NCI-H446 (cell line): ENCODE measurements at places on chromosomes 16 and 17.

GRCh38 chr16:47142486-47142820 lies 1.3 kb downstream of the NETO2 start:
- no peak for DNase-seq

- no peak for DNase-seq
Observed at GRCh38 chr17:78019976-78020716, 61.6 kb downstream of the TNRC6C start.

GRCh38 chr16:2597560-2597902 lies 59.7 kb downstream of the PDPK1 start:
- DNase-seq, result no peak

DNA sequence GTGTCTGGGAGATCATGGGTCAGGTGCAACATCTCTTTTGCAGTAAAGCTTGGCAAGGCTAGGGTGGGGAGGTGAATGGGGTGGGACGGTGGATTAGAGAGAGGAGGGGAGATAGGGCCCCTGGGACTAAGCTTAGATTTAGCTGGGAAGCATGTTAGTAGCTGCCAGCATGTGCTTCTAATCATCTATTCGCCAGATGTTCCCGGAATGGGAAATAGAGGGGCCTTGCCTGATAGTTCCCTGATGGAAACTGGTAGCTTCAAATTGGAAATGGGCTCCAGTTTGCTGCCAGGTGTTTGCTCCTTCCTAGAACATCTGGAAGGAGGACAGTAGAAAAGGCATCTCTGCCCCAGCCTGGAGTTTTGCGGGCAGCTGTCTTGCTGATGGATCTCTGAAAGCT lies 176.1 kb downstream of the CCDC182 start:
- DNase-seq, result no peak
